ENCODE measurements at places on chromosomes 5 and 9.

DNA sequence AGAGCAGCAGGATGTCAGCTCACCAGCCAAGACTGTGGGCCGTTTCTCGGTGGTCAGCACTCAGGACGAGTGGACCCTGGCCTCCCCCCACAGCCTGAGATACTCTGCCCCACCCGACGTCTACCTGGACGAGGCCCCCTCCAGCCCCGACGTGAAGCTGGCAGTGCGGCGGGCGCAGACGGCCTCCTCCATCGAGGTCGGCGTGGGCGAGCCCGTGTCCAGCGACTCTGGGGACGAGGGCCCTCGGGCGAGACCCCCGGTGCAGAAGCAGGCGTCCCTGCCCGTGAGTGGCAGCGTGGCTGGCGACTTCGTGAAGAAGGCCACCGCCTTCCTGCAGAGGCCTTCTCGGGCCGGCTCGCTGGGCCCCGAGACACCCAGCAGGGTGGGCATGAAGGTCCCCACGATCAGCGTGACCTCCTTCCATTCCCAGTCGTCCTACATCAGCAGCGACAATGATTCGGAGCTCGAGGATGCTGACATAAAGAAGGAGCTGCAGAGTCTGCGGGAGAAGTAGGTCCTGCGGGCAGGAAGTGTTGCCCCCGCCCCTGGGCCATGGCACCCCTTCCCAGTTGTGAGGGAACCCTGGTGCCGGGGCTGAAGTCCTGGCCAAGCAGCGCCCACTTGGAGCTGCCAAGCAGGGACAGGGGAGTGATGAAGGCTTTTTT, 108.9 kb downstream of the WNK2 start:
- no peaks in the 10 kb centered on the region for H3K4me1 ChIP-seq
- no peak overlapping the region for H3K27ac ChIP-seq
- DNase-seq = no peak
- no peaks in the 10 kb centered on the region for H3K36me3 ChIP-seq

DNA sequence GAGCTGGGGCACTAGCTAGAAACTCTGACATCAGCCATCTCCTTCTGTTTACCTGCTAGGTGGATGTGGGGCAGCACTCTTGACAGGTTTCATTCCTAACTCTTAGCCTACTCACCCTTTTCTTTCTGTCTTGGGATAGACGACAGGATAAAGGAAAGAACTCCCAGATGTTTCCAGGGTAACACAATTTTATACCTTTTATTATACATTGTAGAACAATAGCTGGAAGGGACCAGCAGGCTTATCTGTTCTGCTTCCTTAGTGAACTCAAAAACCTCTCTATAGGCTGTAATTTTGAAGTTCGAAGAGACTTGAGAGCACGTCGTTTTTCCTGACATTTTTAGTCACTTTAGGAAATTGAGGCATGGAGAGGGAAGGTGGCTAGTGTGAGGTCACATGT, 13.2 kb downstream of the SPTAN1 start:
- H3K27me3 ChIP-seq = no peaks in the 10 kb centered on the region
- peaks cover 30% of the 10 kb centered on the region for H3K36me3 ChIP-seq
- no peak overlapping the region for H3K27ac ChIP-seq
- H3K4me1 ChIP-seq = peaks cover 6% of the 10 kb centered on the region

DNA sequence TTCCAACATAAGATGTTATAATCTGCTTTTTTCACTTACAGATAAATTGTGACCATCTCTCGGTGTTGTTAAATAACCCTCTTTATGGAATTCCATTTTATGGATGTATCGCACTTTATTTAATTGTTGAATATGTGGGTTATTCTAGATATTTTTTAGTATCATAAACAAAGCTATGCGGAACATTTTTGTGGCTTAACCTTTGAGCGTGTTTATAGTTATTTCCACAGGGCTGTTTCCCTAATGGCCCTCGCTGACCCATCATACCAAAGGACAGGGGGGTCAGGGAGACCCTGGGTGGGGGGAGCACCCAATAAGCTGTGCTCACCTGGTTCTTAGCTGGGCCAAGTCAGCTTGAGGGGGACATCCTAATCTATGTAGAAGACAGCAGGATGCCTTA, 65.3 kb downstream of the NDST1 start:
- H3K27ac ChIP-seq = no peak overlapping the region
- DNase-seq = no peak
- H3K4me3 ChIP-seq = no peak overlapping the region
- H3K36me3 ChIP-seq = no peaks in the 10 kb centered on the region
- H3K4me1 ChIP-seq = no peaks in the 10 kb centered on the region

GRCh38 chr9:83646500-83647239, 23.7 kb downstream of the IDNK start:
- H3K27me3 ChIP-seq = no peaks in the 10 kb centered on the region
- no peaks in the 10 kb centered on the region for H3K4me1 ChIP-seq
- no peak overlapping the region for H3K27ac ChIP-seq
- no peak for DNase-seq
- H3K4me3 ChIP-seq = no peak overlapping the region

- H3K36me3 ChIP-seq = no peaks in the 10 kb centered on the region
- H3K27me3 ChIP-seq = no peaks in the 10 kb centered on the region
- no peak for DNase-seq
- H3K27ac ChIP-seq = no peak overlapping the region
- no peaks in the 10 kb centered on the region for H3K4me1 ChIP-seq
Measured at GRCh38 chr5:133360693-133361472, 251.5 kb downstream of the FSTL4 start.

DNA sequence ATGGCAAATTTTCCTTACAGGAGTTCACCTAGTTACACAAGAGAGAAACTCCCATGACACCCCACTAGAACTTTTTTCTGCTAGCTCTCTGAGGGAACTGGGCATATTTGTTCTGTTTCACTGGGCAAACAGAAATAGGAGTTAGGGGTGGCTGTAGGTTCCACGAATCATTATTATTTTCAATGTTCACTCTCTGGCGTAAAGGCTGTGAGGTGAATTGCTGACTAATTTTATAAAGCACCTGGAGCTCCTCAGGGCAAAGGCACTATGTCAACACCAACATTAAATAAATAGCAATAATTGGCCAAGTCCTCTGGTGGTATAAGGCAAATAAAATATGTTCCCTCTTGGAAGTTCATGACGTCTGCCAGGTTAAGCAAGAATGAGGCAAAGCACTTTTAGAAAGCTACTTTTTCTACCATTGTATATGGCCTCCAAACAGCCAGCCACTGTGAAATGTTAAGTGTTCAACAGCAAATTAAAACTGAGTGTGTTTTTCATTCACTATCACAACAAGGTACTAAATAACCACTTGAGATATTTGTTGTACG, 344.6 kb downstream of the PDE4D start:
- no peak overlapping the region for H3K4me3 ChIP-seq
- DNase-seq = no peak
- no peak overlapping the region for H3K27ac ChIP-seq
- H3K4me1 ChIP-seq = peaks cover 21% of the 10 kb centered on the region

- H3K27ac ChIP-seq = no peak overlapping the region
- H3K4me1 ChIP-seq = no peaks in the 10 kb centered on the region
- no peaks in the 10 kb centered on the region for H3K36me3 ChIP-seq
- no peak overlapping the region for H3K4me3 ChIP-seq
Measured at GRCh38 chr9:117034866-117035265, 347.8 kb downstream of the TRIM32 start.

GRCh38 chr5:147882586-147883313, 4.2 kb downstream of the SCGB3A2 start:
- no peak for DNase-seq
- peaks cover 6% of the 10 kb centered on the region for H3K4me1 ChIP-seq
- H3K27ac ChIP-seq = no peak overlapping the region
- no peaks in the 10 kb centered on the region for H3K36me3 ChIP-seq
- no peak overlapping the region for H3K4me3 ChIP-seq

DNA sequence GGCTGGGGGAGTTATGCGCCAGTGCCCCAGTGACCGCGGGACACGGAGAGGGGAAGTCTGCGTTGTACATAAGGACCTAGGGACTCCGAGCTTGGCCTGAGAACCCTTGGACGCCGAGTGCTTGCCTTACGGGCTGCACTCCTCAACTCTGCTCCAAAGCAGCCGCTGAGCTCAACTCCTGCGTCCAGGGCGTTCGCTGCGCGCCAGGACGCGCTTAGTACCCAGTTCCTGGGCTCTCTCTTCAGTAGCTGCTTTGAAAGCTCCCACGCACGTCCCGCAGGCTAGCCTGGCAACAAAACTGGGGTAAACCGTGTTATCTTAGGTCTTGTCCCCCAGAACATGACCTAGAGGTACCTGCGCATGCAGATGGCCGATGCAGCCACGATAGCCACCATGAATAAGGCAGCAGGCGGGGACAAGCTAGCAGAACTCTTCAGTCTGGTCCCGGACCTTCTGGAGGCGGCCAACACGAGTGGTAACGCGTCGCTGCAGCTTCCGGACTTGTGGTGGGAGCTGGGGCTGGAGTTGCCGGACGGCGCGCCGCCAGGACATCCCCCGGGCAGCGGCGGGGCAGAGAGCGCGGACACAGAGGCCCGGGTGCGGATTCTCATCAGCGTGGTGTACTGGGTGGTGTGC, at the start of gene RXFP3:
Gene RXFP3 (plus strand): TSS at position 6 of the 636 bp plus-strand sequence. CDS start 355 bp downstream, at position 361.
- no peak within 1 kb of the TSS for H3K27ac ChIP-seq
- H3K4me1 ChIP-seq = peaks cover 25% of the 10 kb centered on the region
- DNase-seq = no peak
- peaks cover 16% of the 10 kb centered on the region for H3K27me3 ChIP-seq

DNA sequence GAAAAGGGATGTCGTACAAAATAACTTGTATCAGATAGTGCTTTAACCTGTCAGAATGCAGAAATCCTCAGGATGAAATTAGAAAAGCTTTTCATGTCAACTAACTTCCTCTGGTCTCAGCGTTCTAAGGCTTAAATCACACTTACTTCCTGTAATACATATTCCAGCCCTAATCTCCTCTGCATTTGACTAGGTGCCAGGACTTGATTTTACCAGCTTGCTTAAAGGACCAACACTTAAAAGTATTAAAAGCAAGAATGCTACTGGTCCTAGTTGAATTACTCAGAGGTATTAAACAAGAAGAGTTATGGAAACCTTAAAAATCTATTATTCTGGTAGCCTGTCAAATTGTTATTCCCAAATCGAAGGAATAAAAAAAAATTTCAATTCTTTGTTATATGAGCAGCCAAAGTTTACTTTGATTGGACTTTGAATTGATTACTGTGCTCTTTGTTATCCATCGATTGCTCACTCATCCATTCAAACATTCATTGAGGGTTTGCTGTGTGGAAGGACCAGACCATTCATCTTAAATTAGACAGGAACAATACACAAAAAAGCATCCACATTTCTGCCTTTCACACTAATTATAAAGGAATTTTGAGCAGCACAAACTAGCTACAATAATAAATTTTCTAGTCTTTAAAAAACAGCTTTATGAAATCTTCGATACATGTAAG, 108.7 kb downstream of the MUSK start:
- H3K27me3 ChIP-seq = no peaks in the 10 kb centered on the region
- no peak overlapping the region for H3K4me3 ChIP-seq
- no peak overlapping the region for H3K27ac ChIP-seq
- no peak for DNase-seq
- no peaks in the 10 kb centered on the region for H3K36me3 ChIP-seq

DNA sequence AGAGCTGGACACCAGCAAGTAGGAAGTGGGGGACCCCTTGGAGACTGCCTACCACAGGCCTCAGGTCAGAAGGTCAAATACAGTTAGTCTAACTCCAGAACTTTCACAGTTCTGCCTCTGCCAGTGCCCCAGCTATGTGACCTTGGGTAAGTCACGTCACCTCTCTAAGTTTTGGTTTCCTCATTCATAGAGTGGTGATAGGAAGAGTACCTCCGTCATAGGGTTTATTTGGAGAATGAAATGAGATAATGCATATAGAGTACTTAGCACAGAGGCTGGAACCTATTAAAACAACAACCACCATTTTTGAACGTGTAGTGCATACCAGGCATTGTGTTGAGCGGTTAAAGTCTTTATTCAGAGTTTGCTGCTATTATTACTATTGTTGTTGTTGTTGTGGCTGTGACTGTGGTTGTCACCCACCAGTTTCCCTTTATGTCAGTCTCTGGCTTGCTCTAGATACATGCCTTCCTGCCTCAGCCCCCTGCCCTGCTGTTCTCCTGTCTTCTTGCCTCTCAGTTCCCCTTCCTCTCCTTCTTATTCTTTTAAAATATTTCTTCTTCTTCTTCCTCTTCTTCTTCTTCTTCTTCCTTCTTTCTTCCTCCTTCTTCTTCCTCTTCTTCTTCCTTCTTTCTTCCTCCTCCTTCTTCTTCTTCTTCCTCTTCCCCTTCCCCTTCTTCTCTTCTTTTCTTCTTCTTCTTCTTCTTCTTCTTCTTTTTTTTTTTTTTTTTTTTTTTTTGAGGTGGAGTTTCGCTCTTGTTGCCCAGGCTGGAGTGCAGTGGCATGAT, 67.8 kb downstream of the RALGPS1 start:
- no peak overlapping the region for H3K4me3 ChIP-seq
- H3K27ac ChIP-seq = no peak overlapping the region
- H3K27me3 ChIP-seq = no peaks in the 10 kb centered on the region
- peaks cover 13% of the 10 kb centered on the region for H3K4me1 ChIP-seq
- no peaks in the 10 kb centered on the region for H3K36me3 ChIP-seq

- no peak overlapping the region for H3K4me3 ChIP-seq
- no peaks in the 10 kb centered on the region for H3K27me3 ChIP-seq
- peaks cover 11% of the 10 kb centered on the region for H3K4me1 ChIP-seq
- H3K27ac ChIP-seq = no peak overlapping the region
- no peak for DNase-seq
- no peaks in the 10 kb centered on the region for H3K36me3 ChIP-seq
Measured at GRCh38 chr5:143826951-143827444, 15.0 kb downstream of the HMHB1 start.

DNA sequence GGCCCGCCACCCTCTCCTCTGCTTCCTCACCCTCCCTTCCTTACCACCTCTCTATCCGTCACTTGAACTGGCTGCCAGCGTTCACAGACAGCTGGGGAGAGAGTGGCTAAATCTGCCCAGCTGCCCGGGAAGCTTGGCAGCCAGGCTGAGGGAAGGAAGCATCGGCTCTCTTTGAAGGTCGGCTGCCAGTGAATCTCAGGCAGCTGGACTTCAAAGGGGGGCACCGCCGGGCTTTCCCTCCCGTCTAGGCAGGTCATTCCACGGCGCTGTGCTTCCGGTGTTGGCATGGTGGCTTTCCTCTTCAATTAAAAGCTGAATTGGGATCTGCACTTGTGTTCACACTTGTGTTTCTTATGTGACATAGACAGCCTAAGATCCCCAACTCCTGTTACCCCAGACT, 174.0 kb downstream of the GDNF start:
- no peaks in the 10 kb centered on the region for H3K36me3 ChIP-seq
- H3K4me1 ChIP-seq = no peaks in the 10 kb centered on the region
- no peak overlapping the region for H3K27ac ChIP-seq
- H3K4me3 ChIP-seq = no peak overlapping the region
- no peaks in the 10 kb centered on the region for H3K27me3 ChIP-seq

DNA sequence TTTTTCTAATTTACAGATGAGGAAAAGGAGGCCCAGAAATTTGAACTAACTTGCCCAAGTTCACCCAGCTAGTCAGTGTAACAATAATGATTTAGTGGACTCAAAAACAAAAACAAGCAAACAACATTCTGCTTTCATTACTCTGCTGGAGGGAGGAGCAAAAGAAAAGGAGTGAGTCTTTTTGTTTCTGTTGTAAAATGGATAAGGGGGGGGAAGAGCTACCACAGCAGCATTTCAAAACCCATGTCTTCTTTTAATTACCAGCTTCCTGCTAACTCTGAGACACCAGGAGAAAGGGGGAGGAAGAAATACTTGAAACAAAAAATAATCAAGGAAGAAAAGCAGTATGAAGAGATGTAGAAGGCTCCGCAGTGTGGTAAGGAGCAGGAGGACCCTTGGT, 39.2 kb upstream of the EQTN start:
- no peak overlapping the region for H3K27ac ChIP-seq
- no peak for DNase-seq
- H3K4me1 ChIP-seq = peaks cover 53% of the 10 kb centered on the region
- no peaks in the 10 kb centered on the region for H3K27me3 ChIP-seq

GRCh38 chr9:127586537-127586936, 25.5 kb upstream of the STXBP1 start:
- no peak overlapping the region for H3K4me3 ChIP-seq
- no peak overlapping the region for H3K27ac ChIP-seq
- DNase-seq = no peak
- H3K4me1 ChIP-seq = no peaks in the 10 kb centered on the region
